ENCODE measurements at places on chromosomes 12 and 14.

- peak; percentile 69 for DNase-seq
These were observed 44.1 kb downstream of the PITPNM2 start for GRCh38 chr12:123106640-123107359.

DNA sequence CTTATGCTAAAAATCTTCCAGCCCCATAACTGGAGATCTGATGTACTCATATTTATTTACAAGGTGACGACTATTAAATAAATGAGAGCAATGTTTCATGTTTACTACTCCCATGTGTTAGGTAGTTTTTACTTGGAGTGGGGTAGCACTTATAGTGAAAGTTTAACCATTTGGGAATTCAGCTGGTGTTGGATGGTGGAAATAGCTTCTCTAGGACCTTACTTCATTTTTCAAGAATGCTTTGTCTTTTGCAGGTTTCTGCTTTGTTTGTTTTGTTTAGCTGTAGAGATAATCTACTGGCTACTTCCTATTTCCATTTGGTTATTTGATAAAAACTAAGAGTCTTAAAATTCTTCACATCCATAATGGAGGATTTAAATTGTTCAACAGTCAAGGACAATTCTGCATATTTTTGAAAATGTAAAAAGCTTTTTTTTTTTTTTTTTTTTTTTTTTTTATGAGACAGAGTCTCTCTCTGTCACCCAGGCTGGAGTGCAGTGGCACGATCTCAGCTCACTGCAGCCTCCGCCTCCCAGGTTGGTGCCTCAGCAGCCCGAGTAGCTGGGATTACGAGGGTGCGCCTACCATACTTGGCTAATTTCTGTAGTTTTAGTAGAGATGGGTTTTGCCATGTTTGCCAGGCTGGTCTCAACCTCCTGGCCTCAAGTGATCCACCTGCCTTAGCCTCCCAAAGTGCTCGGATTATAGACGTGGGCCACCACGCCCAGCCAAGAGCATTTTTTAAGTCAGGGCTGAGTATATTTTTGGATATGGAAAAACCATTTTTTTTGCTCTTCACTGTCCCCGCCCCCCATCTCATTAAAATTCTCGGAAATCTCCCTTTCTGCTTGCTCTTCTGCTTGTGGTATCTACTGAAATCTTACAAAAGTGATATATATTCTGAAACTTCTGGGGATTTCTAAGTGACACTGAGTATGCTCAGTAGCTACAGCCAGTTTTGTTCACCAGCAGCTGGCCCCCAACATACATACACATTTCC, 1.4 kb upstream of the ABCD2 start:
- DNase-seq: peak; percentile 70

DNA sequence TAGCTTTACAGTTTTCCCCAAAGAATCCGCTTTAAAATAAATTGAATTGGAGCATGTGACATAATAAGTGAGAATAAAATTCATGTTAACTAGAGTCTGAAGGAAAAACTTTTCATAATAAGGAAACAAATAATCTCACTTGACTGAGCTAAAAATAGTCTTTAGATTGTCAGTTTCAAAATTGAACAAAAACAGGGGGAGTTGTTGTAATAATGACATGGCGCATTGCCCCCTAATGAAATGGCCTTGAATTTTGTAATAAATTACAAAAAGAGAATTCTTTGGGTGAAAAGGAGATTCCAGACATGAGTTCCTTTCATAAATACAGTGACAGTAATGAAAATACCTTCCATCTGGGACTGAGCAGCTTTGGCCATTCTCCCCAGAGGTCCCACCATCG, 178.6 kb downstream of the EFCAB11 start:
- DNase-seq: no peak

DNA sequence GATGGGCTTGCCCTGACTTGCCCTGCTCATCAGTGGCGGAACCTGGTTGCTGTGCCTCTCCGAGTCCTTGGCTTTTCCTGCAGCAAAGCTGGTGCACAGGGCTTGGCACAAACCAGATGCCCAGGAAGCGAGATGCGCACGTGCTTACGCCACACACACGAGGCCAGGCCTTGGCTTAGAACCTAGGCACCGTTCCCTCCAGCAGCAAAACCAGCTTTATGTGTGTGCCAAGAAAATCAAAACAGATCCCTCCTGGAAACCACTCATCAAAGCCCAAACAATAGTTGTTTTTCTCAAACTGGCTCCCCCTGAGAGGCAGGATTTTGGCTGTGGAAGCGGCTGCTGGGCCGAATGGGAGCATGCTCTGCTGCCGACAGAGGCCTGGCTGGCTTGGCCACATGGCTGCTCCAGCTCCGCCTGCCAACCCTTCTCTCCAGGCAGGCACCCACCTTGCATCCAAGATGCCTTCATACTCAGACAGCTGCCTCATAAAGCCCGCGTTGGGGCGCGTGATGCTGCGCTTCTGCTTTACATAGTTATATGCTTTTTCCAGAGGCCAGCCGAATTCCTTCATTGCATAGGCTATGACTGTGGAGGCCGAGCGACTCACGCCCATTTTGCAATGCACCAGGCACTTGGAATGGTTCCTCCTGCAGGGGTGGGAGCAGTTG, 58.7 kb downstream of the SSH1 start:
- no peak for DNase-seq

GRCh38 chr14:50260511-50260910, 29.1 kb upstream of the SOS2 start:
- peak; percentile 49 for DNase-seq

DNA sequence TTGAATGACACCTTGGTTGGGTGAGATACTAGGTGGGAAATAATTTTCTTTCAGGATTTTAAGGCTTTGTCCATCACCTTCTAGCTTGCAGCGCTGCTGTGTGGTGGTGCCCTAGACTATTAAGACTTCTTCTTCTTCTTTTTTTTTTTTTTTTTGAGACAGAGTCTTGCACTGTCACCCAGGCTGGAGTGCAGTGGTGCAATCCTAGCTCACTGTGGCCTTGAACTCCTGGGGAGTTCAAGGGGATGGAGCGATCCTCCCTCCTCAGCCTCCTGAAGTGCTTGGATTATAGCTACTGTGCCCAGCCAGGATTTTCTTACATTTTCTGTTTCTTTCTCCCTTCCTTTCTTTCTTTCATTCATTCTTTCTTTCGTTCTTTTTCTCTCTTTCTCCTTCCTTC, 10.3 kb upstream of the MTA1 start:
- DNase-seq: no peak

Measured in CD4-positive, alpha-beta T cell treated with Interleukin-21 for 1 hour (primary cell).